ENCODE measurements at places on chromosomes 4 and X. TPM values are rescaled to one million over a fixed set of nuclear protein-coding genes. Genes with fewer than 3 reads are reported as not detected.

The FGG gene
- polyA plus RNA-seq: 0.44 TPM

The FAM114A1 gene
- 36.7 TPM for polyA plus RNA-seq

The TMSB15A gene
- 72.7 TPM for polyA plus RNA-seq

The SRPX2 gene
- polyA plus RNA-seq: 12.0 TPM

The SHROOM2 gene
- 16.8 TPM for polyA plus RNA-seq

The RHOXF1 gene
- 0.58 TPM for polyA plus RNA-seq

The SUPT20HL1 gene
- not detected for polyA plus RNA-seq

The PRKG2 gene
- 2.7 TPM for polyA plus RNA-seq

The MTHFD2L gene
- polyA plus RNA-seq: 22.7 TPM

The DLG3 gene
- 44.8 TPM for polyA plus RNA-seq

The GAGE12F gene
- polyA plus RNA-seq: not detected

The MAGEA4 gene
- not detected for polyA plus RNA-seq

The EMCN gene
- 143 TPM for polyA plus RNA-seq

The BRCC3 gene
- polyA plus RNA-seq: 29.7 TPM

The TCEANC gene
- polyA plus RNA-seq: 6.5 TPM

The F11 gene
- polyA plus RNA-seq: 4.1 TPM
